ENCODE measurements at places on chromosomes 7 and 10. TPM values are rescaled to one million over a fixed set of nuclear protein-coding genes. Genes with fewer than 3 reads are reported as not detected.
A peak's percentile ranks its signal among the peaks of the same experiment; 100 is the strongest.

HABP2 gene
- total RNA-seq: not detected

ZC3HAV1L gene
- total RNA-seq: 8.7 TPM

DNA sequence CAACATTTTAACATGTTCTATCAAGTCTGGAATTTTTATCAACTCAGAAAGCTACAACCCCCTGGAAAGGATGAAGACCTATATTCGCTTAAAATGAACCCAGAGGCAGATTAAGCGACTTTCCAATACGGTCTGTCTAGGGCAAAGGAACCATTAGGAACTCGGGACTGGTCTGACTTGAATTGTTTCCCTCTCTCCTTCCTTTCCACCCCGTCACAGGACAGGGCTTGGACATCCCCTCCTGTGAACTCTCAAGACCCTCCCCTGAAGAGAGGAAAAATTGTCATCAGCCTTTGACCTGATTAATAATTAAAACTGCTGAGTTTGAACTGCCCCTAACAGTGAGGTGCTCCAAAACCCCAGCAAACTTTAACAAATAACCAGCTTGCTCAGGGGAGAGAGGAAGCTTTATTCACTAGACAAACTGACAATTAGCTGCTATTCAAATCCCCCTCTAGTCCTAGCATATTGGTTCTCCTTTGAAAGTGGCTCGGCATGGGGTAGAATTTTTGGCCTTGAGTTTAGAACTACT is 22.6 kb upstream of the SLF2 start:
- H3K4me3 ChIP-seq: no peak overlapping the region
- no peaks in the 10 kb centered on the region for H3K27me3 ChIP-seq
- peaks cover 20% of the 10 kb centered on the region for H3K4me1 ChIP-seq
- H3K36me3 ChIP-seq: no peaks in the 10 kb centered on the region

DNA sequence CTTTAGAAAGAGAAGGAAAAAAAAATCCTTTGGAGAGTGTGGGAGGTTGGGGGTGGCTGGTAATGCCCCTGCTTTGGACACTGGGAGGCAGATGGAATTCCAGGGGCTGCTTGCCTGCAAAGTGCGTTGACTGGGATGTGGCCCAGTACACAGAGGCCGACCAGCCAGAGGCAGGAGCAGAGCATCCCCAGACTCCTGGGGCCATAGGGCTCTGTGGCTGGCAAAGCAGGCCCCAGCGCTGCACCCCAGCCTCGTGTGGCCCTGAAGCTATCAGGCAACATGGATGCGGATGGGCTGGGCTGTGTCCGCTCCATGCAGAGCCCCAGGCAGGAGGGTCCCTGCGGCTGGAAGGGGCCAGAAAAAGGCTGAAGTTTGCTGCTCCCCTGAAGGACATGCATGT is 361.6 kb upstream of the FZD8 start:
- H3K4me3 ChIP-seq: no peak overlapping the region
- DNase-seq: no peak
- H3K27me3 ChIP-seq: no peaks in the 10 kb centered on the region
- H3K4me1 ChIP-seq: no peaks in the 10 kb centered on the region
- no peak overlapping the region for H3K27ac ChIP-seq

TAF3 gene
- 1.2 TPM for total RNA-seq

DNA sequence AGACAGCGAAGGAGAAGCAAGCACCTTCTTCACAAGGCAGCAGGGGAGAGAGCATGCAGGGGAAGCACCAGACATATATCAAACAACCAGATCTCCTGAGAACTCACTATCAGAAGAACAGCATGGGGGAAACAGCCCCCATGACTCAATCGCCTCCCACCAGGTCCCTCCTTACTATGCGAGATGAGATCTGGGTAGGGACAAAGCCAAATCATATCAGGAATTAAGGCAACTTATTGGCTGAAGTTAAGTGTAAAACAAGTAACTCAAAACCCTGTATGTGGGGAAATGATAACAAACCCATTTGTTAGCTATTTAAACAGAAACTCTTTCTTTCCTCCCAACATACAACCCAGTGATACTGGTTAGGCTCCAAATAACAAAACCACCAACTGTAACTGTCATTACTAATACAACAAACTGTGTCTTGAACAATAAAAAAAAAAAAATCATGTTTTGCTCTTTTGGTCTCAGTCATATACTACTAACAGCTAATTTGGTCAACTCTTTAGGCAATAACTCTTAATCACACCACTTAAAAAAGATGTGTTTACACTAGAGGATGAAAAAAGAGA is 57.8 kb downstream of the MINDY3 start:
- no peaks in the 10 kb centered on the region for H3K27me3 ChIP-seq
- H3K27ac ChIP-seq: no peak overlapping the region
- no peaks in the 10 kb centered on the region for H3K4me1 ChIP-seq
- H3K4me3 ChIP-seq: no peak overlapping the region
- peak; percentile 4 for DNase-seq

DNA sequence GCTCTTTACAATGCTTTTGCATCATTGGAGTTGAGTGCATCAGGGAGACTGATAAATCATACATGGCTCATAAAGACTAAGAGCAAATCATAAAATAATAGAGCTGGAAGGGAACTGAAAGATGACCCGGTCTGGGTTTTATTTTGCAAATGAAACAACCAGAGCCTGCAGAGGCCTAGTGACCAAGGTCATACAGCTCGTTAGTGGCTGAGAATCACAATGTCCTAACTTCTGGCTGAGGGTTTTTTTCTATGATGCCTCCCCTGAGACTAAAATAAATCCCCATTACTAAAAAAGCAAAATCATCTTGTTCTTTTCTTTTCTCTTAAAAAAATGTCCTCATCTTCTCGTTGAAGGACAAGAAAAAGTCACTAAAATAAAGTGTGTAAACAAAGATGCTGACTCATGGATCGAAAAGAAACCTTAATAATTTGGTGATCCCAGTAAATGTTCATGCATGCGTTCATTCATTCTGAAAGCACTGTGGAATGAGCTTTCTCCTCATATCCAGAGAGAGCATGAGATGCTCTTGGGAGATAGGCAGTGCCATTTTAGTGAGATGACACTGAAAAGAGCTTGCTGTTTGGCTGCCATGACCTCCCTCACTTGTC is 107.8 kb upstream of the PHYHIPL start:
- peaks cover 21% of the 10 kb centered on the region for H3K27me3 ChIP-seq
- no peak for DNase-seq
- no peak overlapping the region for H3K27ac ChIP-seq
- no peaks in the 10 kb centered on the region for H3K4me1 ChIP-seq

OR2A7 gene
- 0.69 TPM for total RNA-seq

DNA sequence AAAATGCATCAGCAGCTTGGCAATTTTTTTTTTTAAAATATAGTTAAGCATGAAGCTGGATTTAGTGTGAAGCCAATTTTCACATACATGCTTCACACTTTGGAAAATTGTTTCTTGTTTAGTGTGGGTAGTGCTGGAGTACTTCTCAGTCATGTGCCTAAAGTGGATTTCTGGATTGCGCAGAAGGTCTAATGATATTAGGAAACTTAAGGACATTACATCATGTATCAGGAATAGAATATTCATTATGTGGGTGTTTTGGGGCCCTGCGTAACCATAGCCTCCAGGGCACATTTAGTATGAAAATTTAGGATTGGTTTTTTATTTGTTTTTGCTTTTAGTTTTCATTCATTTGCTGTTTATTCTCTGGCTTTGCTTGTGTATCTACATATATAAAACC is 28.8 kb upstream of the BNIP3 start:
- H3K4me1 ChIP-seq: no peaks in the 10 kb centered on the region
- no peak overlapping the region for H3K4me3 ChIP-seq
- peaks cover 34% of the 10 kb centered on the region for H3K27me3 ChIP-seq
- DNase-seq: no peak
- no peak overlapping the region for H3K27ac ChIP-seq

SPDYE2B gene
- not detected for total RNA-seq

- DNase-seq: no peak
- no peaks in the 10 kb centered on the region for H3K4me1 ChIP-seq
- H3K36me3 ChIP-seq: no peaks in the 10 kb centered on the region
- no peaks in the 10 kb centered on the region for H3K27me3 ChIP-seq
These were observed 462.3 kb upstream of the PCDH15 start for GRCh38 chr10:55263327-55263726.

DNA sequence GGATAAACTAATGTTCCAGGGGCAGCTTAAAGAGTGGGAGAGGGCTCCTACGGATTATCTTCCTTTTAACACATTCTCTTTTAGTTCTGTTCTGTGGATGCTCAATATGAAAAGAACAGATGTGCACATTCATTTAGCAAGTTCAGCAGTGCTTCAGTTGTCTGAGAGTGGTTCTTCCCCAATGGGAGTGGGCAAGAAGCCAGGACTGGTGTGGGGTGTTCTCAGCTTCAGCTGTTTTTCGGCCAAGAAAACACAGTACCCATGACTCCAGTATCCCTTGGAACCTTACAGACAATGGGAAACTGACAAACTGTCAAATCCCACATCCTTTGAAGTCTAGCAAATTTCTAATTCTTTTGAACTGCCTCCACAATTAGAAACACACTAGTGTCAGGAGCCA is 71.5 kb upstream of the LRRC17 start:
- no peaks in the 10 kb centered on the region for H3K27me3 ChIP-seq
- H3K4me1 ChIP-seq: peaks cover 20% of the 10 kb centered on the region
- no peak for DNase-seq
- H3K36me3 ChIP-seq: no peaks in the 10 kb centered on the region
- no peak overlapping the region for H3K4me3 ChIP-seq

HOGA1 gene
- 0.15 TPM for total RNA-seq

DNA sequence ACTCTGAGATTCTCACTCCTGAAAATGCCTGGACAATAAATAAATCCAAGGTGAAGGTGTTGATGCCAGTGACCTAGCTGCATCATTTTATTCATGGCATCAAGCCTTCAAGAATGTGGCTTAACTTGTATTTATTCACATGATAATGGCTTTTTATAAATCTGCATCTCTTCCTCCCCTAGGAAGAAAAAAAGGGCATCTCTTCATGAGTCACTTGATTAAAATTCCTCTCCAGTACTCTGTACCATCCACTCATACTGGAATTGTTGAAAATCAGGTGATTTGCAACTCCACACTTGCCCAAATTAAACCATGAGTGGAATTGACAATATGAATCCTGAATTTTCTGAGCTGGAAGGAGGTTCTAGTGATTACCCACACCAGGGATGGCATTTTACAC is 30.2 kb downstream of the PTPRE start:
- H3K36me3 ChIP-seq: no peaks in the 10 kb centered on the region
- no peak overlapping the region for H3K27ac ChIP-seq
- peak; percentile 16 for DNase-seq
- H3K4me3 ChIP-seq: no peak overlapping the region
- no peaks in the 10 kb centered on the region for H3K27me3 ChIP-seq

GRCh38 chr10:102394079-102394800 is 1.3 kb upstream of the NFKB2 start:
- DNase-seq: peak; percentile 87
- peak overlapping the region; percentile 87 for H3K27ac ChIP-seq
- no peaks in the 10 kb centered on the region for H3K36me3 ChIP-seq
- H3K27me3 ChIP-seq: no peaks in the 10 kb centered on the region
- H3K4me1 ChIP-seq: peaks cover 12% of the 10 kb centered on the region

- peaks cover 18% of the 10 kb centered on the region for H3K4me1 ChIP-seq
- no peak overlapping the region for H3K4me3 ChIP-seq
- no peaks in the 10 kb centered on the region for H3K27me3 ChIP-seq
- H3K36me3 ChIP-seq: no peaks in the 10 kb centered on the region
- H3K27ac ChIP-seq: no peak overlapping the region
These were observed 65.8 kb downstream of the RHOBTB1 start for GRCh38 chr10:60878224-60878623.

- no peaks in the 10 kb centered on the region for H3K27me3 ChIP-seq
- no peak overlapping the region for H3K4me3 ChIP-seq
- DNase-seq: no peak
- H3K27ac ChIP-seq: no peak overlapping the region
- H3K36me3 ChIP-seq: peaks cover 46% of the 10 kb centered on the region
These were observed 13.2 kb downstream of the WAC start for GRCh38 chr10:28545967-28546644.

ATRNL1 gene
- not detected for total RNA-seq

GRCh38 chr10:29353305-29353704 is 64.4 kb downstream of the LYZL1 start:
- no peaks in the 10 kb centered on the region for H3K36me3 ChIP-seq
- DNase-seq: no peak
- H3K27me3 ChIP-seq: no peaks in the 10 kb centered on the region
- H3K4me1 ChIP-seq: no peaks in the 10 kb centered on the region
- H3K4me3 ChIP-seq: no peak overlapping the region
- no peak overlapping the region for H3K27ac ChIP-seq

DNA sequence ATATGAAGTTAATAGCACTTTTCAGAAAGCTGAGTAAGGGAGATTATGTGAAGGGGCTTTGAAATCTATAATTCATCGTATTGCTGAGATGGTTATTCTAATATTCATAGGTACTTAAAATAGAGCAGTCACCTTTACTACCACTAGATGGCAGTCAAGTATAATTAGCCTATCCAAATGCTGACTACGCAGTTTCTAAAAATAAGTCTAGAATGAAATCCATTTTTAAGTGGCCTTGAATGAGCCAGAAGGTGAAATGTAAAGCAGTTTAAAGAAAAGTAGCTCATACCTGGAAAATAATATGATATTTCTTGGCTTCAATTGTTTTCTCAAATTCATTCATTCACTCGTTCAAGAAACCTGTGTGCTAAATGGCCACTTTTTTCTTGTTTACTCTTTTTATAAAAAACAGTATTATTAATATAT is 1277.1 kb downstream of the GATA3 start:
- no peak overlapping the region for H3K4me3 ChIP-seq
- H3K36me3 ChIP-seq: no peaks in the 10 kb centered on the region
- H3K27ac ChIP-seq: no peak overlapping the region
- H3K27me3 ChIP-seq: no peaks in the 10 kb centered on the region
- DNase-seq: peak; percentile 32
- H3K4me1 ChIP-seq: no peaks in the 10 kb centered on the region

HOXA3 gene
- 13.8 TPM for total RNA-seq

PCLO gene
- 7.5 TPM for total RNA-seq

- no peaks in the 10 kb centered on the region for H3K36me3 ChIP-seq
- no peak overlapping the region for H3K4me3 ChIP-seq
- peaks cover 3% of the 10 kb centered on the region for H3K27me3 ChIP-seq
- no peak overlapping the region for H3K27ac ChIP-seq
- no peaks in the 10 kb centered on the region for H3K4me1 ChIP-seq
These were observed 966.8 kb downstream of the LRMDA start for GRCh38 chr10:76398043-76398710.

DNA sequence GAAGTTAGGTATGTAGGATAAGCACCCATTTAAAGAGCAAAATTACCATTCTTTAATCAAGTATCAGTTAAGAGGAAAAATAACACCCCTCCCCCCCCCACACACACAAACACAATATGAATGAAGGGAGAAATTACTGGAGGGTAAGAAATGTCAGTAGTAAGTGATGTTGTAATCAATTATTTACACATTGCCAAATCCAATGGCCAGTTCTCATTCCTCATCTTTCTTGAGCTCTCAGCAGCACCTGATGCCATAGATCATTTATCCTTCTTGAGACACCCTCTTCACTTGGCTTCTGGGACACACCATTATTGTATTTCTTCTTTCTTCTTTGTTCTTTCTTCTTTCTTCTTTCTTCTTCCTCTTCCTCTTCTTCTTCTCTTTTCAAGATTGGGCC is 33.7 kb upstream of the FAM3C start:
- no peaks in the 10 kb centered on the region for H3K4me1 ChIP-seq
- no peak overlapping the region for H3K4me3 ChIP-seq
- no peak overlapping the region for H3K27ac ChIP-seq

GRCh38 chr10:26857991-26858706 is 2.6 kb downstream of the ABI1 start:
- no peaks in the 10 kb centered on the region for H3K27me3 ChIP-seq
- H3K4me3 ChIP-seq: peak overlapping the region; percentile 97
- no peaks in the 10 kb centered on the region for H3K36me3 ChIP-seq
- H3K4me1 ChIP-seq: peaks cover 28% of the 10 kb centered on the region
- DNase-seq: no peak

SLC18A3 gene
- total RNA-seq: not detected

- H3K36me3 ChIP-seq: no peaks in the 10 kb centered on the region
- no peak overlapping the region for H3K4me3 ChIP-seq
- no peak overlapping the region for H3K27ac ChIP-seq
- DNase-seq: no peak
- peaks cover 12% of the 10 kb centered on the region for H3K4me1 ChIP-seq
These were observed 417.0 kb upstream of the FOXK1 start for GRCh38 chr7:4265066-4265465.
